Neural crest cell (in vitro differentiated cells): ENCODE measurements at places on chromosomes 1 and 21. TPM values are rescaled to one million over a fixed set of nuclear protein-coding genes. Genes with fewer than 3 reads are reported as not detected.

- DNase-seq: no peak
These were observed 348.3 kb downstream of the BRINP3 start for GRCh38 chr1:190129366-190129765.

GRCh38 chr1:63261736-63262458 is 60.5 kb upstream of the FOXD3 start:
- no peak for DNase-seq

- DNase-seq: peak; percentile 94
These were observed at the start of the genes DNAI4 and MIER1 for GRCh38 chr1:66924756-66925557. Gene DNAI4, minus strand, starts transcription at chr1:66924856. Its CDS starts 25 bp downstream, at chr1:66924831. Gene MIER1, plus strand, starts transcription at chr1:66924990. Its CDS starts 39 bp downstream, at chr1:66925029.

DNA sequence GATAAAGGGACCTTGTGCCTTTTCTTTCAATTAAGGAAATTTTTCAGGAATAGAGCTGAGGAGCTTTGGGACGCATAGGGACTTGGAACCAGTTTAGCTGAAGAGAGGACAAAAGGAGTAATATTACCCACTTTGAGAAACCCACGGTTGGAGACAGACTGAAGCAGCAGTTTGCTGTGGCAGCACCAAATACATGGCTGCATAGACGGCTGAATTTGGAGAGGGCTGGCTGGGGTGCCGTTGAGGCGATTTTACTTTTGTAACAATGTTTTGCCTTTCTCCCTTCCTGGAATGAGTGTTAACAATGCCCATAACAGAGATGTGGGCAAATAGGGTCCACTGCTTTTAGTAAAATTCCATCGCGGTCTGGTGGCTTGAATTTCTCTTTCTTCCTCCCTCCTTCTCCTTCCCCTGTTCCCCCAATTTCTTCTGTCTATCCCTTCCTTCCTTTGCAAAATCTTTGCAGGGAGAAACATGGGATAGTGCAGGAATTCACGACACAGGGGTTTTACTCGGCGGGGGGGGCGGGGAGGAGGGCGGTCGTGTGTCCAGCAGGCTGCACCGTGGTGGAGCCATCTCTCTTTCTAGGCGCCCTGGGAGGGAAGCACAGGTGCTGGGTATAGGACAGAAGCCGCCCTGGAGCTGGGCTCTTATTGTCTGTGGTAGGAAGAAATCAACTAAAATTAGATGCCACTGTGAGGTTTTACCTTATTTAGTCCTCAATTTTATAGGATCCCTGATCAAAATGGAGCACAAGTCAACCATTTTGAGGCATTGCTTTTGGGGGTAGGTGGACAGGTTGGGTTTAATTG is 6.8 kb downstream of the LHX4 start:
- DNase-seq: no peak

- no peak for DNase-seq
These were observed 7.6 kb downstream of the CYP4X1 start for GRCh38 chr1:47031059-47031458.

GRCh38 chr1:39431927-39432326 is 59.5 kb upstream of the BMP8A start:
- no peak for DNase-seq

DNA sequence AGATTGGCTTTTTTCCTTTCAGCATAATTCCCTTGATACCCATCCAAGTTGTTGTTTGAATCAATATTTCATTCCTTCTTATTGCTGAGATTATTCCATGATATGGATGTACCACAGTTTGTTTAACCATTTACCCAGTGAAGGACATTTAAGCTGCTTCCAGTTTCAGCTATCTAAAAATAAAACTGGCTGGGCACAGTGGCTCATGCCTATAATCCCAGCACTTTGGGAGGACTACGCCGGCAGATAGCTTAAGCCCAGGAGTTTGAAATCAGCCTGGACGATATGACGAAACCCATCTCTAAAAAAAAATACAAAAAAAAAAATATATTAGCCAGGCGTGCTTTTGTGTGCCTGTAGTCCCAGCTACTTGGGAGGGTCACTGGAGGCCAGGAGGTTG is 32.6 kb downstream of the SEMA6C start:
- no peak for DNase-seq

DNA sequence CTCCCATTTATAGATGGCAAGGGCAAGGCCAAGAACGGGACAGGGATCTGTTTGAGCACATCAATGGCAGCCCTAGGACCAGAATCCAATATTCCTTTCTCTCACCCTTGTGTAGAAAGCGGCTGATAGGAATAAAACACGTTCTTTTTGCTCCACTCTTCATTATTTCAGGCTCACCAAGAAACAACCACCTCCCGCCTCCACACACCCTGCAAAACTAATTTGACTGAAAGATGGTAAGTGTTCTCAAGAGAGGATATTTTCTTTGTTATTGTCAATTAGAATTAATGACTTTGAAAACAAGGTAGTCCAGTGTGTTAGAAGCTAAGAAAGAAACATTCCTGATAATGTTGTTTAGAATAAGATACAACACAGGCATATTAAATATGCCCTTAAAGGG is 11.9 kb upstream of the KNCN start:
- DNase-seq: no peak

DNA sequence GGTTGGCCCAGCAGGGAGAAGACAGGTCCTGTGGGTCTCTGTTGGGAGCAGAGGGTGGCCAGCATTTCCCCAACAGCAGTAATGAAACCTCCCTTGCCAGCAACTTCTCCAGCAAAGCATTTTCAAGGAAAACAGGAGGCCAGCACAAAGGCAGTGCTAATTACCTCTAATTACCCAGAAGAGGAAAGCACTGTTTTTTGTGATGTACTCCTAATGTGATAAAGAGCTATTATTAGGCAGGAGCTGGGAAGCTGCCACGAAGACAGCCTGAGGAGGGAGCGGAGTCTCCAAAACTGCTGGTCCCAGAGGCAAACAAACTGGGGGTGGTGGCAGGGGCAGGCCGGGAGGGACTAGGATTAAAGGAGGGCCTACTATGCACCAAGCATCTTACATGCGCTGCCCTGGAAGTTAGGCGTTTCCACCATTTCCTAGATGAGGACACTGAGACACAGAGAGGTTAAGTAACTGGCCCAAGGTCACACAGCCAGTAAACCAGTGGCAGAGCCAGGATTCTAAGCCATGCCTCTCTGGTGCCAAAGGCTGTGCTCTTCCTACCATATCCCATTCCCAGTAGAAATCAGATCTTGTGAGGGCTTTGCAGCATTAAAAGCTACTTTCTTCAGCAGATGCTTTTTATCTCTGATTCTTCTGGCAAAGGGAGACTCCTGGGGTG is 24.5 kb downstream of the HTR6 start:
- no peak for DNase-seq

DNA sequence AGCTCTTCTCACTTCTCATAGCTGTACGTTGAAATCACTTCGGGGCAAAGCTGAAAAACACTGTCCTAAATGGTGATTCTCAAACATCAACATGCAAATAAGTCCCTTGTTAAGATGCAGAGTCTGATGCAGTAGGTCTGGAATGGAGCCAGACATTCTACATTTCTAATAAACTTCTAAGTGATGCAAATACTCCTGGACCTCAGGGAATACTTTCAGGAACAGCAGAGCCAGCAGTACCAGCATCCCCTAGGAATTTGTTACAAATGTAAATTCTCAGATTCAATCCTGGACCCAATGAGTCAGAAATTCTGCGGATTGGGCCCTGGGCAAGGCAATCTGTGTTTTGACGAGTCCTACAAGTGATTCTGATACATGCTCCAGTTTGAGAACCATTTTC is 152.3 kb downstream of the PCNX2 start:
- DNase-seq: no peak

- no peak for DNase-seq
These were observed 554.1 kb upstream of the OLFM3 start for GRCh38 chr1:102550729-102551384.

- DNase-seq: no peak
These were observed 78.3 kb downstream of the NPHP4 start for GRCh38 chr1:5913876-5914275.

DPT gene
- not detected in 2 replicates for total RNA-seq

PPM1J gene
- total RNA-seq: 1.1 and 1.4 TPM in 2 replicates

TRIM67 gene
- total RNA-seq: 1.6 and 1.9 TPM in 2 replicates

CFHR5 gene
- total RNA-seq: not detected in 2 replicates

CELA2A gene
- total RNA-seq: not detected in 2 replicates
